ENCODE measurements at places on chromosomes 16 and 17.
A peak's percentile ranks its signal among the peaks of the same experiment; 100 is the strongest.

DNA sequence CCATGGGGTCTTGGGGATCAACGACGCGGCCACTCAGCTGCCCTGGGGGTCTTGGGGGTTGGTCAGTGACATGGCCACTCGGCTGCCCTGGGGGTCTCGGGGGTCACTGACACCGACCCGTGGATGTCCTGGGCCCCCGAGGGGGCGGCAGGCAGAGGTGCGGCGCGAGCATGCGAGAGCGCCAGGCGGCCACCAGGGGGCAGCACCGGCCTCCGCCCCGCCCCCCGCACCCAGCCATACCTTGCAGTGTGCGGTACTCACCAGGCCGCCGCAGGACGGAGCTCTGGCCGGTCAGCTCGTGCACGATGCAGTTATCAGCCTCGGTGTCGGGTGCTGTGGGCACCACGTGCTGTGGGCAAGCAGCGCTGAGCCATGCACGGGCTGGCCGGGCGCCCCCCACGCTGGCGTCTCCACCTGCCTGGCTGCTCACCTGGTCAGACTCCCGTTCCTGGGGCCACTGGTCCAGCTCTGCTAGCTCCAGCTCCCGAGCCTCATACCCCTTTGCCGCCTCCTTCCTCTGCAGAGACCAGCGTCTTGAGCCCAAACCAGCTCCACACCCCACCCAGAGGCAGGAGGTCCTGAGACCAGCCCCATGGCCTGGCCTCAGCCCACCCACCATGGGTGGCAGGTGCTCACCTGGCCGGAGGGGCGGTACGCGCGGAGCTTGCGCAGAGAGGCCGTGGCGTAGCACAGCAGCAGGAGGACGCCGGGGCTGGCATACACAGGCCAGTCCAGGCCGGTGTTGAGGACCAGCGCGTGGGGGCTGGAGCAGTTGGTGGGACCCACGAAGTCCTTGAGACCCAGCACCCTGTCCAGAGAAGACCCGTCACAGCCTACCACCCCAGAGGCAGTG lies 31.2 kb downstream of the CTU2 start:
- peak; percentile 82 for DNase-seq

GRCh38 chr17:72466606-72467005 lies 345.8 kb downstream of the SOX9 start:
- DNase-seq = no peak

GRCh38 chr17:35254107-35254773 lies 11.4 kb downstream of the SLFN5 start:
- no peak for DNase-seq

DNA sequence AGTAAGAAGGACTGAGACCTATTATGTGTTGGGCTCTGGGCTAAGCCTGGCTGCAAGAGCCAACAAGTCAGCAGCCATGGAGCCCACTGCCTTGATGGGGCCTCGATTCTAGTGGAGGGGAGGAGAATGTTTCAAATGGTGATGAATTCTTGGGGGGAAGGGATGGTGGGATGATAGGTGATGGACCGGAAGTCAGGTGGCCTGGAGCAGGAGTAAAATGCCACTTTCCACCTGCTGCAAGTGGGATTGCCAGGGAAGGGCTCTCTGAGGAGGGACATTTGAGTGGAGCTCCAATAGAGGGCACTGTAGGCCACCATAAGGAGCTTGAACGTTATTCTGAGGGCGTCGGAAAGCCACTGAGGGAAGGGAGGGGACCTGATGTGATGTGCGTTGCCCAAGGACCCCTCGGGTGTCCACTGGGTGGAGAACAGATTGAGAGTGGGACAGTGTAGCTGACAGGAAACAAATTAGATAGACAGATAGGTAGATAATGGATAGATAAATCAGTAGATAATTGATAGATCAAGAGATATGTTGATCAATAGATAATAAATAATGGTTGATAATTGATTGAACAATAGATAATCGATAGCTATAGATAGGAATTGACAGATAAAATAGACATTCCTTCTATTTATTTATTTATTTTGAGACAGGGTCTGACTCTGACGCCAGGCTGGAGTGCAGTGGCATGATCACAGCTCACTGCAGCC lies 18.2 kb upstream of the NXPH3 start:
- DNase-seq = peak; percentile 34

GRCh38 chr16:57699899-57700298 lies 5.3 kb downstream of the DRC7 start:
- DNase-seq = no peak

Data from liver (tissue), 10 donors.